ENCODE measurements at places on chromosomes 4 and X.
A peak's percentile ranks its signal among the peaks of the same experiment; 100 is the strongest.

DNA sequence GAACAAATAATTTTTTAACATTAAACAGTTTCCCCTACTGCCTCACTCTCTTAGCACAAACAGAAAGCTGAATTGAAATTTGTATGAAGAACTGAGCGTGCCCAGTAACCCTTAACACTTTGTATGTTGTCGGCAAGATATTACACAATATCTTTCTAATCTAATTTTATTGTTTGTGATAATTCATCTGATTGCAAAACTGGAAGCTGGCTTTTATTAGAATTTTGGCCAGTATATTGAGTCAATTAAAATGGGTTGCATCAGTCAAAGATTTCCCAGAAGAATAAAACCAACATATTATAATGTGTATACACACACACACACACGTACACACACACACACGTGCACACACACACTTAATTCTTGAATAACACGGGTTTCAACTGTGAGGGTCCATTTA is 2332.1 kb downstream of the PCDH7 start:
- DNase-seq, result no peak

GRCh38 chr4:182697094-182697493 is 220.1 kb downstream of the DCTD start:
- DNase-seq, result no peak

DNA sequence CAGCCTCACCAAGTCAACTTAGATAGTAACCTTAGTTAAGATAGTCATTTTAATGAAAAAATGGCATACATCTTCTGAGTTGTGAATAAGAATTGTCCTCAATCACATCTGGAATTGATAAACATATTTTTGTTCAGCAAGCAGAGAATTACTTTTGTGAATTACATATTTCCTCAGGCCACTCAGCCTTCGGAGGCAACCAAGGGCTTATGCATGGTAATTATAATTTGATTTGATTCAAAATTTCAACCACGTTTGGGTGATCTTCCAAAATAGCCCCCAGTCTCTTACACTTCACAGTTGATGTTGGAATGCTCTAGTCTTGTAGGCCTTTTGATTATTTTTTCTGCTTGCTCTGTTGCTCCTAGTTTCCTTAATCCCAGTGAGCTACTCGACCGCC is 63.4 kb downstream of the GALNTL6 start:
- DNase-seq, result no peak

GRCh38 chrX:29257521-29257920 is 670.3 kb downstream of the IL1RAPL1 start:
- DNase-seq, result no peak

- peak; percentile 7 for DNase-seq
These were observed 763 bp downstream of the USP38 start for GRCh38 chr4:143185253-143186107.

DNA sequence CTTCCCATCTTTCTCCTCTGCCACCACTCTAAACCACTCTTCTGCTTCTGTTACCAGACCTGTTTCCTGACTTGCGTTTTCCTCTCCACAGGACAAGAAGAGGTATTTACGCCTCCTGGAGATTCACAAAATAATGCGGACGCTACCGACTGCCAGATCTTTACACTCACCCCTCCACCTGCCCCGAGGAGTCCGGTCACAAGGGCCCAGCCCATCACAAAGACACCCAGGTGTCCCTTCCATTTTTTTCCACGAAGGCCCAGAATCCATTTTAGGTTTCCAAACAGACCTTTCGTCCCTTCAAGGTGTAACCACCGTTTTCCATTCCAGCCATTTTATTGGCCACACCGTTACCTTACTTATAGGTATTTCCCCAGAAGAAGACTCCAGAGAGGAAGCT is 8.2 kb downstream of the ODAPH start:
- DNase-seq, result no peak

GRCh38 chr4:166252487-166253402 is 379.7 kb downstream of the TLL1 start:
- no peak for DNase-seq

GRCh38 chr4:23856630-23857029 is 33.2 kb downstream of the PPARGC1A start:
- no peak for DNase-seq

GRCh38 chrX:131216828-131217227 is 72.3 kb downstream of the IGSF1 start:
- no peak for DNase-seq

- no peak for DNase-seq
These were observed 1672.3 kb downstream of the ARAP2 start for GRCh38 chr4:34572026-34572425.

- DNase-seq, result no peak
These were observed 34.7 kb downstream of the NUP62CL start for GRCh38 chrX:107171369-107172102.

DNA sequence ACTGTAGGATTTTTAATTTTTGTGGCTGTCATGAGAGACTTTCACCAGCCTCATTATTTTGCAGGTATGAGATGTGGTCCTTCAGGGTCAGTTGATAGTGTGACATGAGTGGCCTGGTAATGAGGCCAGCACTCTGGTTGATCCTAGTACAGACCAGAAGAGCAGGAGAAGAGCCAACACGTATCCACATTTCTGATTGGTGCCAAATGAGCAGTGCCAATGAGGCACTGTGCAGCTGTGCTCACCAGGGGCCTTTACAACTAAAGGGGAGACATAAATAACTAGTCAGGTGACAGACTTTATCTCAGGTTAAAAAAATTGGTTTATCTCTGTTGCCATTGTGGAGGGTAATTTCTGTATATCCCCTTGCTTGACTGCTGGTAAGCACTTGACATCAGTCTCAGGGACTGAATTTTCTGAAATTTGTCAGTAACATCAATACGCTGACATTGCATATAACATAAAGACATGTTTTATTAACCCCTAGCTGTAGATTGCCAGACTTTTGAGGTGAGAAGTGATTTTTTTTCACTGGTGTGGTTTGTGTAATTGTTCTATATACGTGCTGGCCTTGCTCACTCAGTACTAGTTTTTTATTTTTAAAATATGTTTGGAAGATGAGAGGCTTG is 101.2 kb downstream of the AFF1 start:
- no peak for DNase-seq

- DNase-seq, result no peak
These were observed 122.9 kb downstream of the RS1 start for GRCh38 chrX:18548996-18549395.

DNA sequence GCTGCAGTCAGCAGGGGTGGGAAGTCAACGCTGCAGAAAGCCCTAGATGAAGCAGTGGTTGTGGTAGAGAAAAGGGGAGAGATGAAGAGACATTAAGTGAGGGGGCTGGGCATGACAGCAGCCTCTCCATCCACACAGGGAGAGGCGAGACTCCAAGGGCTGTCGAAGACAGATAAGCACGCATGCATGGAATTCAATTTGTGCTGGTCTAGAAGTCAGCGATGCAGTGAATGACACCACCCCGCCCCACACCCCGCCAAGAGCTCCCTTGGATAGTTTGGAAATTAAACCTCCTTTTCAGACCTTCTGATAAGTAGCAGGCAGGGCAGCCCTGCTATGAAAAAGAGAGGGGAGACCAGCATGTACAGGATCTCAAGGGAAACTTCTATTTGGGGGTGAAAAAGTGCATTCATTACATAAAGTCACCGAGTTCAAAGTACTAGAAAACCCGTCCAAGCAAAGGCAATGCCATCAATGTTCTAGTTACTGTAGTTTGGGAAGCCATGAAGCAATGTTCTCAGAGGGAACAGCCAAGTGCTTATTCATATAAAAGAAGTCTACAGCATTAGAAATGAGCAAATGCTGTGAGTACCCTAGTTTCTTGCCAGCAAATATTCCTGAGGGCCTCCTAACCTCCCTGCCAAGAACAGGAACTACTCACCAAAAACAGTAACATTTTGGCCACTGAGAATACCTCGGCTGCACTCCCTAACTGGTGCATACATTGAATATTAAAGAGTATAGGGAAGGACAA is 152.3 kb upstream of the ANXA10 start:
- no peak for DNase-seq

- DNase-seq, result no peak
These were observed 541.1 kb downstream of the RAB28 start for GRCh38 chr4:12943069-12943468.

DNA sequence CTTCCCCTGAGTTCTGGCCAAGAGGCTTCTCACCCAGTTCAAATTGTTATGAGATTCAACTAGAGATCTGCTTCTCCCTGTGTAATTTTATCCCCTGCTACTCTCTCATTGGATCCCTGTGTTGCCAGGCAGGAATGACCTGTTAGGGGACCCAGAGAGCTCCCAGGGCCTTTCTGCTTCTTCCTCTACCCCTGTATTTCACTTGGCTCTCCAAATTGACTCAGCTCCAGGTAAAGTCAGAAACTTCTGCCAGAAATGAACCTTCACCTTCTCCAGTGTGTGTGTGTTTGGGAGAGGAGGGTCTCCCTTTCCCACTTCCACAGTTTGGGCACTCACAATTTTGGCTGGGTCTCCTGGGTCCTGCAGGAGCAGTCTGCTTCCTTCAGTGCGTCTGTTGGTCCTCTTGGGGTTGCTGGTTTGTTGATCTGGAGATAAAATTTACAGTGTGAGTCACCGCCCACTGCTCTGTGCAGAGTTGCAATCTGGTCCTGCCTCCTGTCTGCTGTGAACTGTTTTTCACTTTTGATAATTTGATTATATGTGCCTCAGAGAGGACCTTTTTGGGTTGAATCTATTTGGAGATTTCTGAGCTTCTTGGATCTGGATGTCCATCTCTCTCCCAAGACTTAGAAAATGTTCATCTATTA is 112.4 kb upstream of the EDA2R start:
- no peak for DNase-seq

DNA sequence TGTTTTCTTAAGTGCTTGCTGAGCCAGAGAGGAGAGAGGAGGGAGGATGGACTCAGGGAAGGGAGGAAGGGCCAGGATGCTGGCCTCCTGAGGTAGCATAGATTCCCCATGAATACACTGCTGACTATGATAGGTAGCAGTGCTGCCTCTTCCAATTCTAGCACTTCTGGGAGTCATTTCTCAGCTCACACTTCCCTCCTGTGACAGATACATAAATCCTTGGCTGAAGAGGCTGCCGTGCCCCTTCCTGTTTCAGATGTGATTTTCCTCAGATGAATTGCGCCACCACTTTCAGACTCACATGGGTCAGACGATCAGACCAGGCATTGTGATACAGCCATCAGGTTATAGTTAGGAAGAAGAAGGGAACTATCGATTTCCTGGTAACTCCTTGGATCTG is 22.4 kb downstream of the TSC22D3 start:
- no peak for DNase-seq

DNA sequence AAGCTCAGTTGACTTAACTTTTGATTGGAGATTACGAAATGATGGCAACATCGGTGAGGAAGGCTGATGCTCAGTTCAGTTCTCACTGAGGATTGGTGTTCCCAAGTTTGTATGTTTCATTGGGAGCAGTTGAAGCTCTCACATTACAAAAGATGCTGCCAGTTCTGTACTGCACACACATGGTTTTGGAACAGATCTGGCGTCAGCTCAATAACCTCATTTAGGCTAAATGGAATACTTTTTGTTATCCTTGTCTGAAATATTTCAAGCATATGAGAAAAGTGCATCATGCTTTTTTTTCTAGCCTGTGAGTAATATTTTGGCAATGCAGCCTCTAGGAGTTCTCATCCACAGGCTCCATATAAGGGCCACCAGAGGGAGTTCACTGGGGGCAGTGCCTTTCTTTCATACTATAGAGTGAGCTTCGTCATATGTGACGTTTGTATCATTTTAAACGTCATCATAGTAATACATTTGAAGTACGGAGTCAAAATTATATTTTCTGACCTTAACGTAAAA is 4.1 kb downstream of the ENPEP start:
- DNase-seq, result no peak

DNA sequence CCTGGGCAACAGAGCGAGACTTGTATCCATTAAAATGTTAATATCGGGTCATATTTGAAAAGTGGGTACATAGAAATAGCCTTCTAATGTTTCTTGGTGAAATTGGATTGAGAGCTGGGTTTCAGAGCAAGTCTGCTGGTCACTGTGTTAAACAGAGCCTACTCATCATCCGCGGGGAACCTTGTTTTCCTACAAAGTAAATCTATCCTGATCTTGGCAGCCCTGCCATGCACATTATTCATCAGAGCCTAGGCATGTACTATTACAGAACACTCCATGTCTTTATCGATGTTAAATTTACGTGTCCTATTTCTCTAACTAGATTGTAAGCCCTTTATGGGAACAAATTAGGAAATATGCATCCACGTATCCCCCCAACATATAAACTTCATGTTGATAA is 18.7 kb downstream of the SETD7 start:
- DNase-seq, result no peak

GRCh38 chr4:38952017-38952416 is 80.2 kb downstream of the TMEM156 start:
- no peak for DNase-seq

DNA sequence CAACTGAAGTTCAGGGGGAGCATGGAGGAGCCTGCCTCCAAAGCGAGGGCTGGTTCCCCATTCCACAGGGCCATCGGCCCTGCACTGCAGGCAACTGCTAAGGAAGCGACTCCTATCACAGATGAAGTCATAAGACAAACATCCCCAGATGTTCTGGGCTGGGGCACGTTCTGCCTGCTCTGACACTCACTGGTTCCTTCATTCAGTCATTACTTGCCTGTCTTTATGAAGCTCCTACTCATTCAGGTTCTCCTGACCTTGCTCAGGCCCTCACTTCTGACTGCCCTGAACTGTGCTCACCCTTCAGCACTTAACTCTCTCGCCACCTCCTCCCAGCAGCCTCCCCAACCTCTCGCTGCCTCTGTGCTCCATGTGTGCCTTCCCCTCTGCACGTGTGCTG is 2.5 kb upstream of the SLC2A9 start:
- DNase-seq, result no peak

- DNase-seq, result no peak
These were observed 1.7 kb downstream of the RNF175 start for GRCh38 chr4:153758136-153758535.

DNA sequence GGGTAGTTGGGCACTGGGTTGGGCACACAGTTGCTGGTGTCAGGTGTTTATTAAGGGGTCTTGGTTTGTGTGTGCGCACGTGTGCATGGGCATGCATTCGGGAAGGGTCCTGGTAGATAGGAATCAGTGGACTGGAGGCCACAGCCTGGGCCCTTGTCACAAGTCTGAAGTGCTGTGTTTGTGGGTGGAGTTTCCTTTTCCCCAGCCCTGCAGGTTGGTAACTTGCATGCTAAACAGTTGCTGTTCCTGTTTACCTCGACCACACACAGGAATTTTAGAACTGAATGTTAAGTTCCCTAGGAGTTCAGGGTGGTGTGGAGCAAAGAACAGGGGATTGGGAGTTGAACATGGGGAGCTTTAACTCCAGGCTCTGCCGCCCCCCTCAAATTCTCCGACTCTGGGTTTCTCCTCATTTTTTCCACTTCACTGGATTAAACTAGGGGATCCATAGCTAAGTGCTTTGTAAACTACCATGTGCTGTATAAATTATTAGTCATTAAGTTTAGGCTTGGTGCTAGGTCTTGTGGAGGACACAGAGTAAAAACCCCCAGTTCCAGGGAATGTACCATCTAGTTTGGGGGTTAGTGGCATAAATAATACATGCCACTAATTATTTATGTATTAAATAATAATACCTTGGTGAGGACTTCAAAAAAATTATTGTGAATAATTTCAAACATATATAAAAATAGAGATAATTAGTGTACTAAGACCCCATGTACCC is 49.0 kb downstream of the STARD8 start:
- DNase-seq, result no peak

- no peak for DNase-seq
These were observed 95.9 kb upstream of the TRPC3 start for GRCh38 chr4:122047456-122048425.
